ENCODE measurements at places on chromosomes 5 and 9.

DNA sequence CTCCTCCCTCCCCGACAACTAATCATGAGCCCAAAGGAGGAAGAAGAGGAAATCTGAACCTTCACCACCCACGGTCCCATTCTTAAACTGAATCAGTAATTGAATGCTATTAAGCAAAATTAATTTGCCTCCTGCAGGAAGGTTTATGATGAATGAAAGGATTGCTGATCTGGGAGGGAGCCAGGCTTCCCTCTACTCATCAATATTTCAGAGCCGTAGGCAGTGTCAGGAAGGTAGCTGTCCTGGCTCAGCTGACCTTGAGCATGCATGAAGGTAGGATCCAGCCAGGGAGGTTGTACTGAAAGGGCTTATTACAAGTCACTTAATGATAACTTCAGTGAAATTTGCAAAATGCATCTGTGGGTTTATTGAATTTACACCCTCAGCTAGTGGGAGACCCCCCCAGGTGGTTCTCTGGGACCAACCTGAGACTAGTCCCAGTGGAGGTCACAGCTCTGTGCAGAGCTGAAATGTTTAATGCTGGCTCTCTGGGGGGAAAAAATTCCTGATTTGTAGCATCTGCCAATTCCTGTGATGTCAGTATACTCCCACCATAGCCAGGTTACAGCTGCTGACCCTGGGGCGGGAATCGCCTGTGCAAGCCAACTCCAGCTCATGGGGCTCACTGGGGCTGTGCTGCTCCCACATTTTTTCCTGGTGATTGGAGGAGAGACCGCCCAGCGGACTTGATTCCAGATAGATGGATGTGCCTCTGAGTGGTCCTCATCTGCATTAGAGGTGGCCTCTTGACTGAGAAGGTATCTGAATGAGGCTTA, 47.9 kb upstream of the NCS1 start:
- no peak for DNase-seq

GRCh38 chr5:2866662-2867372, 115.3 kb upstream of the IRX2 start:
- no peak for DNase-seq

- no peak for DNase-seq
Measured at GRCh38 chr5:146475190-146475780, 28.2 kb downstream of the TCERG1 start.

DNA sequence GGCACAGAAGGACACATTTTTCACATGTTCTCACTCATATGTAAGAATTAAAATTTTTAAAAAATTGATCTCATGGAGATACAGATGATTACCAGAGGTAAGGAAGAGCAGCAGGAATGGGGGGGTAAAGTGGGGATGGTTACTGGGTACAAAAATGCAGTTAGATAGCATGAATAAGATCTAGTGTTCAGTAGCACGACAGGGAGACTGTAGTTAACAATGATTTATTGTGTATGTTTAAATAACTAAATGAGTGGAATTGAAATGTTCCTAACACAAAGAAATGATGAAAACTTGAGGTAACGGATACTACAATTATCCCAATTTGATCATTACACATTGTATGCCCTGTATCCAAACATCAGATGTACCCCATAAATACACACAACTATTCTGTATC, 15.2 kb upstream of the TGFBI start:
- no peak for DNase-seq

- no peak for DNase-seq
Measured at GRCh38 chr5:80825786-80826460, 134.2 kb upstream of the RASGRF2 start.

DNA sequence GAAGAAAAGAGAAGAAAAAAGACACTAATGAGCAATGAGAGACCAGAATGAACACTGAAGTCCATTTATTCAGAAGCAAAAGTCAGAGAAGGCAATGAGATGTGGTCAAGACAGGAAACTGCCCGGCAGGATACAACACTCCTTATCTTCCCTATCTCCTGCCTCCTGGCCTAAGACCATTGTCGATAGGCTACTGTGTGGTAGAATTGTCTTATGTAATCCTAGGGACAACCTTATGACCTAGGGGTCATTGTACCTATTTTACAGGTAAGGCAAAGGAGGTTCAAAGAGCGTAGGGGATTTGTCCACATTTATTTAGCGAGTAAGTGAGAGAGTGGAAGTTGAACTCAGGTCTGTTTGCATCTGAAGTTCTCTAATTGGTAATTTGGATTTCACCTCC, 63.0 kb upstream of the PTPN3 start:
- no peak for DNase-seq

DNA sequence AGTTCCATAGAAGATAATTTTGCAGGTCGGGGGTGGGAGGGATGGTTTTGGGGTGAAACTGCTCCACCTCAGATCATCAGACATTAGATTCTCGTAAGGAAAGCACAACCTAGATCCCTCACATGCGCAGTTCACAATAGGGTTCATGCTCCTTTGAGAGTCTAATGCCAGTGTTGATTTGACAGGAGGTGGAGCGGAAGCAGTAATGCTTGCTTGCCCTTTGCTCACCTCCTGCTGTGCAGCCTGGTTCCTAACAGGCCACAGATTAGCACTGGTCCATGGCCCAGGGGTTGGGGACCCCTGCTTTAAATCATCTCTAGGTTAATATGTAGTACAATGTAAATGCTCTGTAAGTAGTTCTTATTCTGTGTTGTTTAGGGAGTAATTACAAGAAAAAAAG, 10.5 kb downstream of the SHISAL2B start:
- no peak for DNase-seq

DNA sequence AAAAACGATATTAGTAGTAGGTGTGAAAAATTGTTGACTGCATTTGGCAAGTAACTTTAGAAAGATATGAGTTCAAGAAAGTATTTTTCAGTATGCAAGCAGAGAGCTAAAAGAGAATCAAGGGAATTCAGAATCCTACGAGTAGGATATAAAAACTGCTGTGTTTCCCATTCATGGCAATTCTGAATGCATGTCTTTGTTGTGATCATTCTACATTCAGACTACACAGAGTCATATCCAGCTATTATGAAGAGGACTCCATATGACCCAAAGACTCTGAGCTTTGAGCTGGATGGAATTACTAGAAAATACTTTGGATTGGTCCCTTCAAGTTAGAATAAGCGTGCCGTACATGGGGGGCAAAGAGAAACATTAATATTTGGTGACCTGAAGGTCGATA, 12.0 kb downstream of the IFNE start:
- no peak for DNase-seq

- no peak for DNase-seq
Measured at GRCh38 chr5:98517560-98518366, 255.7 kb upstream of the RGMB start.

DNA sequence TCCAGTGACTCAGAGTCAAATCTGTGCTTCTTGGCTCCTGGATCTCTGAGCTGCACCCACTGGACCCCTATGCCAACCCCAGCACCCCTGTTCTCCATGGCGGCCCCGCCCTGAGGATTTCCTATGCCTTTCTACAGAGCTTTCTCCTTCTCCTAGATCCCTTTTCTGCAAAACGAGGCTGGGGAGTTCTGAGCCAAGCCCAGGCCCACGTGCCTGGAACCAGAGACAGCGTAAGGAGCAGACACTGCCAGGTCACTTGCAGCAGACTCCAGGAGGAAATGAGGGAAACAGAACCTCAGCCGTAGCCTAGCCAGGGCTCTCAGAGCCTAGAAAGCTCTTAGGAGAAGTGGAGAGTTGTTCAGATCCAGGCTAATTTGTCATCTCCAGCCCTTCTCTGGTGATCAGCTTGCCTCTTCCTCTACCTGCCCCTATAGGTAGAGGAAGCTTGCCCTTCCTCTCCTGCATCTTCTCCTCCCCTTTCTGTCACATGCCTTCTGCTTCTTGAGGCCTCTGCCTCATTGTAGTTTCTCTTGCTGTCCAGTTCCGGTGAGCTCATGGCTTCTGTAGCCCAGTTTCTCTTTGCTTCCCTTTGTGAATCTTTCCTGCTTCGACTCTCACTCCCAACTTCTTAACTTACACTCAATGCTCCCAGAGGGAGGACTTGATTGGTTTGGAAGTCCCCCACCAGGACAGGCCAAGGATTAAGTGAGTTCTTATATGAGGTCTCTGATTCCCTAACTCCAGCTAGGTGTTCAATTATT, 163.4 kb downstream of the RGS3 start:
- DNase-seq, result no peak

Measured in esophagus squamous epithelium (tissue), 5 donors.